ENCODE measurements at places on chromosomes 16 and 17.

DNA sequence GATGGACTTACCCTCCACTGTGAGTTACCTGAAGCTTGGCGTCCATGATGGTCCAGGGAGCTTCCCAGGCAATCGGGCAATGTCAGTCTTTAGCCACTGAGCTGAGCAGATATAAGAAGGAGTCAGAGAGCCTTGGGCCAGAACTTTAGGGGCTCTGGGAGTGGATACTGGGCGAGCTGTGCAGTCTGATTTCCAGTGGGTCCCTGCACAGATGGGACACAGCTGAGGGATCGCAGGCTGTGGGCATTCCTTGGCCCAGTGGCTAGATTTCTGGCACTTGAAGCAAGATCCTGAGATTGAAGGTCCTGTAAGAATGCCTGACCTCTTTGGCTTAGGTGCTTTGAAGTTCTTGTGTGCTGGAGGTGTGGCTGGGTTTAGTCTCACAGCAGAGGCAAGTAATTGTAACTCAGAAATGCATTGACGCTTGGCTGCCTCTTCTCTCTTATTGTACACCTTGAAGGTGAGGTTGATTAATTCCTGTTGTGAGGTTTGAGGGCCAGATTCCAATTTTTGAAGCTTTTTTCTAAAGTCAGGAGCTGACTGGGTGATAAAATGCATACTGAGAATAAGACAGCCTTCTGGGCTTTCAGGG lies 2283.8 kb downstream of the TP53TG3F start:
- no peak for DNase-seq

- DNase-seq: no peak
Measured at GRCh38 chr17:45300060-45300751, 16.6 kb downstream of the MAP3K14 start.

DNA sequence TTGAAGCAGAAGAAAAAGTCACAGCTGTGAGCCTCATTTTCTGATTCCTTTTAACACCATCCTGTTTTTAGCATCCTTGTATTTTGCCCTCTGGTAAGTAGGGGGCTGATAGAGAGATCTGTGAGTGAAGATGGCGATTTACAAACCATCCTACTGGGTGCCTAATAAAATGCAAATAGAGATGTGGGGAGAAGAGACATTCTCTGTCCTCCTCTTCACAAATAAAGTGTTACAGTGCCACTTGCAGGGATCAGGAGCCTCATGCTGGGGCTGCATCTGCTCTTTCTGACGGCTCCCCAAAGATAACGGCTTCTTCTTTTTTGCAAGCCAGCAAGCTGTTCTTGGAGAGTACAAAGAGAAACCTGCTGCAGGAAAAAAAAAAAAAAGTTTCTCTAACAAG lies 418.6 kb downstream of the TOX3 start:
- DNase-seq: no peak

- DNase-seq: no peak
Measured at GRCh38 chr16:11355862-11356261, 10.6 kb downstream of the RMI2 start.

DNA sequence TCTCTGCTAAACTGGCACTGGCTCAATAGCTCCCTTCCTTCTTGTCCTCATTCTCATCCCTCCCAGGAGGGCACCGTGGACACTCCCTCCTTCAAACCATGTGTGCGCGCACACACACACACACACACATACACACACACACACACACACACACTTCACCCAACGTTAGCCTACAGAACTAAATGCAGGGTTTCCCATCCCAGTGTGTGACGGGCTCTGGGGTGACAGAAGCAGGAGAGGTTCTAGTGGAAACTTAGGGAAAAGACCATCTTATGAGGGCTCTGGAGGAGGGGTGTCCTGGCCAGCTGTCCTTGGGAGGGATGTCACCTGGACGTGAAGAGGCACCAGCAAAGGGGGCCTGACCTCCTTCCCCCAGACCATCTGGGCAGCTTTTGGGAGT lies 19.7 kb downstream of the OSBPL7 start:
- no peak for DNase-seq

DNA sequence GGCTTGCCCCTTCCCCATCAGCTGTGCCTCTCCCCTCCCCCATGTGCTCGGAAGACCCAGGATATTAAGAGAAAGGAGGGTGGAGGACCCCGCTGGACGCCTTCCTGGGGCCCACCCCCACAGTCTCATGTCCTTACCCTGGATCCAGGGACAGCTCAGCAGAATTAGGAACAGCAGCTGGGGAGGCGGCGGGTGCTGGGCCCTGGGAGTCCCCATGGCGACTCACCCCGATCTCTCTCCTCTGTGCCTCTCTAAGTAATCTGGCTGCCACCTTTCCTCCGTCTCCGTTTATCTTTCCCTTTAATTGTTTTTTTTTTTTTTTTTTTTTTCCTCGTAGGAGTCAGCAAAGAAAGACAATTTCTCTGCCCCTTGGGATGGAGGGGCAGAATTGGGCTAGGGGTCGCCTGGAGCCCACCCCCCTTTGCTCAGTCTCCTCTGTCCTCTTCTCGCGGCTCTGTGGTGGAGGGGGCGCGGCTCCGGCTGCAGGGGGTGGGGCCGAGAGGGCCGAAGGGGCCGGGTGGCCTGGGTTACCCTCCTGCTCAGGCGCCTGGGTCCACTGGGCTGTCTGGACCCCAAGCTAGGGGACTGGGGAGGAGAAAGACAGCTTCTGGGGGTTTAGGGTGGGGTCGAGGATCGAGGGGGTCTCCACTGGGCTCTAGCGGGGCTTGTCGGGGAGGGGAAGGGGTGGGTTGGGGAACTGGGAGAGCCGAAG lies 390 bp downstream of the SEZ6L2 start:
- no peak for DNase-seq

DNA sequence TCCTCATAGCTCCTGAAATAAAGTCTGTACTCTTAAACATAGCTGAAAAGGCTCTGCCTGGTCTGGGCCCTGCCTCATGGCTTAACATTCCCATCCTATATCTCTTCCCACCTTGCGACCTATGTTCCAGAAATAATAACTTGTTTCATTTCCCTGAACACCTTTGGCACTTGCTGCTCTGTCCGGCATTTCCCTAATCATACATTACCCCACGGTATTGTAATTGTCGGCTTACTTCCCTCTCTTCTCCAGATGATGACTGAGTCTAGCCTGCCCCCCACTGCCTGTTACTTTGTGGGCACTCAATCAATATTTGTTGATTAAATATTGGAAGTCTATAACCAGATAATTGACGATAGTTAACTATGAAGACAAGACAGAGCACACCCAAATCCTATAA lies 23.3 kb upstream of the SUPT4H1 start:
- no peak for DNase-seq

- no peak for DNase-seq
Measured at GRCh38 chr17:55272711-55273578, 8.2 kb downstream of the HLF start.

Data from activated CD4-positive, alpha-beta T cell treated with anti-CD3 and anti-CD28 coated beads for 48 hours (primary cell).